ENCODE measurements at places on chromosomes 11 and 22. TPM values are rescaled to one million over a fixed set of nuclear protein-coding genes. Genes with fewer than 3 reads are reported as not detected.
A peak's percentile ranks its signal among the peaks of the same experiment; 100 is the strongest.

The KCNJ4 gene
- not detected for total RNA-seq

The FJX1 gene
- 26.9 TPM for total RNA-seq

The SYTL2 gene
- total RNA-seq = 0.53 TPM

The VSIG10L2 gene
- not detected for total RNA-seq

The PGR gene
- total RNA-seq = 0.07 TPM

The TRPM5 gene
- total RNA-seq = not detected

The NAALAD2 gene
- total RNA-seq = 0.21 TPM

The F2 gene
- 0.14 TPM for total RNA-seq

The APOL5 gene
- total RNA-seq = not detected

The IFITM2 gene
- total RNA-seq = 46.6 TPM

GRCh38 chr11:20110908-20111669, 49.2 kb downstream of the DBX1 start:
- DNase-seq = no peak

GRCh38 chr22:24593836-24594568, 1.1 kb upstream of the LRRC75B start:
- no peak for DNase-seq

GRCh38 chr11:22516111-22516510, 109.5 kb downstream of the FANCF start:
- no peak for DNase-seq

DNA sequence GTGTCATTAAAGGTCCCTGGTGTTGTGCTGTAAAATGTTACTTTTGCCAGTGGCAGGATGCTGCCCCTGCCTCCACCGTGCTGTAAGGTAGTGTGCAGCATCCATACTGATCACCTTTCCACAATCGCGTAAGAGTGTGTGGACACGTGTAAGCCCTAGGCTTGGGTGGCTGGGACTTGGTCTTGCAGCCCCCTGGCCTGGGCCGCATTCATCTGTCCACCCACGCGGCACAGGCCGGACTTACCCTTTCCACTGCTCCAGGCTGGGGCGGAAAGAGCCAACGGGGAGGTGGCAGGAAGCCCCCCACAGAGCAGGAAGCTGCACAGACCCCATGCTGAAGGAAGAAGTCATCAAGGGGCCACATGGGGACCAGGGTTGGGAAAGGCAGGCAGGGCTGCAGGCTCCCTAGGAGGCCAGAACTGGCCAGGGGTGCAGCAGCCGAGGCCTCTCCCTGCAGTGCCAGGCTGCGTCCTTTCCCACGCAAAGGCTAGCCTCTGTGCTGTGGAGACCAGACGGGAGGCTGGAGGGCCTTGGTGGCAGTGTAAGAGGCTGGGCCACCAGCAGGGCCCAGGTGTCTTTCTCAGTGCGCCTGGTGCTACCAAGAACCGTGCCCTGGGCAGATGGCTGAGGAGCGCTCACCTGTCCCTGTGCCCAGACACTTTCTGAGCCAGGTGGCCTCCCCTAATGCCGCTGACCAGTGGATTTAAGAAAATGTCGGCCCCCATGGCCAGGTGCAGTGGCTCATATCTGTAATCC, 11.7 kb upstream of the TMEM191C start:
- DNase-seq = no peak

- no peak for DNase-seq
Measured at GRCh38 chr11:10452211-10452767, 2.8 kb upstream of the AMPD3 start.

DNA sequence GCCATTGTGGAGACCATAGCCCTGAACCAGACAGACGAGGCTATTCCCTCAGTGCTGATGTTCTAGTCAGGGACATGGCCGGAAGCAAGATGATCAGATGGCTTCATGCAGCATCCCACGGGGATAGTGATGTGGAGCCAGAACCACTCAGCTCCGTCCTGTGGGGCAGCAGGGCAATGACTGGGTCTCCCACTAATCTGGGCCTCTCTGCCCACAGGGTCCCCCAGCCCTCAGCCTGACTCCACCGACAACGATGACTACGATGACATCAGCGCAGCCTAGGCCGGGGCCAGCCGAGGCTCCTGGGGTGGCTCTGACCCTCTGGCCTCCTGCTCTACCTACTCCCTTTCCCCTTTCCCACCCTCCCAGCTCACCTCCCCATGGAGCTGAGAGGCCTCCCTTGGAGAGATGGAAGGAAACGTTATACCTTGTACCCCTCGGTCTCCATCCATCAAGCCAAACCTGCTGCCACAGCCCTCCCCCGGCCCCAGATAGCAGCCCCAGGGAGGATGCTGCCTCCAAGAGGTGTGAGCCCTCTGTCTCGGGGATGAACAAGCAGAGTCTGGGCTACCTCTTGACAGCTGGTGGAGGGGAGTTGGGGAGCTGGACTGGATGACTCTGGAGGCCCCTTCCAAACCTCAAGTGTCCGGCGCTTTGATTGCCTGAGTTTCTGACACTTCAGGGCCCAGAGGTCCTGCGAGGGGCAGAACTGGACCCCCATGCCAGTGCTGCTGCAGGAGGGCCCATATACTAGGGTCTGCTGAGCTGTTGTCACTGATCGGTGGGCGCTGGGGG, 47.8 kb downstream of the CD6 start:
- no peak for DNase-seq

DNA sequence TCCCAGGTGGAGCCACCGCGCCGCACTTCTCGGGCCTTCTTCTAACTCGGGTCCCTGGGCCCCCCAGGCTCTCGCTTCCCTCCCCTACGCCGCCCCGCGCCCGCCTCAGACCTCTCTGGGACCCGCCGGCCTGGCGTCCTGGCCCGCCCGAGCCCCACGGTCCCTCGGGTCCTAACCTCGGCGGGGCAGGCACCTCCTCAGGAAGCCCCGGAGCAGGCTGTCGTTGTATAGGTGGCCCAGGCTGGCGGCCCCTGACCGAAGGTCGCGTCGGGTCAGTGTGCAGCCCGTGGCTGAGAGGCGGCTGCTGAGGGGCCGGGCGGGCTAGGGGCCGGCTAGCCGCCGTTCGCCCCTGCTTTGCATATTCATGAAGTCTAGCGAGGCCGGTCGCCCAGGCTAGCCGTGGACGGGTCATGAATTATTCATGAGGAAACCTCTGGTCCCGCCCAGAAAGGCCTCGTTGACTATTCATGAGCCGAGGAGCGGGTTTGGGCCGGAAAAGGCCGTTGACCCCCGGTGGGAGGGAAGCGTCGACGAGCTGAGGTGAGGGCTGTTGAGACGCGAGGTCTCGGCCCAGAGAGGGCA, at the start of gene HORMAD2:
Gene HORMAD2 (plus strand): TSS at position 513 of the 582 bp plus-strand sequence. CDS start 13,489 bp downstream, outside the sequence.
- DNase-seq = no peak

- no peak for DNase-seq
Measured at GRCh38 chr11:60767388-60767811, 10.7 kb downstream of the MS4A15 start.

- DNase-seq = no peak
Measured at GRCh38 chr22:43889860-43890253, 2.0 kb downstream of the PNPLA5 start.

- no peak for DNase-seq
Measured at GRCh38 chr11:22371160-22371559, 33.0 kb downstream of the SLC17A6 start.

DNA sequence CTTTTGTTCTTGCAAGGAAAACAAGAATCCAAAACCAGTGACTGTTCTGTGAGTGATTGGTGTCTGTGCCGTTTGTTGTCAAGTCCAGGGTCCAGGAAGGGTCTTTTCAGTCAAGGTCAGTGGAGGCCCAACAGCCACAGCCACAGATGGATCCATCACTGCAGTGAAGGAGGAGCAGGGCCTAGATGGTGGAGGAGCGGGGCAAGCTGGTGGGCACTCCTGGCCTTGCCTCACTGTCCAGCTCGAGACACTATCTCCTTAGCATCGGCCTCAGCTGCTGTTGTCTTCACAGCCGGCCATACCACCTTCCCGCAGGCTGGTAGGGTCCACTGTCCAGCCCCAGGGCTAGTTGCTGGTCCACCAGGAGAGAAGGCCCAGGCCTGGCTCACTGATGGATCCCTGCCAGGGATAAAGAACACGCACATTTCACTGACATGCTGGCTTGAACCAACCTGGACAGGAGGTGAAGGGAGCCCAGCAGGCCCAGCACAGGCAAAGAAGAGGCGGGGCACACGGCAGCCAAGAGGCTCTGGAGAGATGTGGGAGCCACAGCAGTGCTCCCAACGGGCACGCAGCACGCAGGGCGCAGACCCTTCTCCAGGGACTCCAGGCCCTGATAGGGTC, 15.2 kb downstream of the POLR3H start:
- DNase-seq = no peak

DNA sequence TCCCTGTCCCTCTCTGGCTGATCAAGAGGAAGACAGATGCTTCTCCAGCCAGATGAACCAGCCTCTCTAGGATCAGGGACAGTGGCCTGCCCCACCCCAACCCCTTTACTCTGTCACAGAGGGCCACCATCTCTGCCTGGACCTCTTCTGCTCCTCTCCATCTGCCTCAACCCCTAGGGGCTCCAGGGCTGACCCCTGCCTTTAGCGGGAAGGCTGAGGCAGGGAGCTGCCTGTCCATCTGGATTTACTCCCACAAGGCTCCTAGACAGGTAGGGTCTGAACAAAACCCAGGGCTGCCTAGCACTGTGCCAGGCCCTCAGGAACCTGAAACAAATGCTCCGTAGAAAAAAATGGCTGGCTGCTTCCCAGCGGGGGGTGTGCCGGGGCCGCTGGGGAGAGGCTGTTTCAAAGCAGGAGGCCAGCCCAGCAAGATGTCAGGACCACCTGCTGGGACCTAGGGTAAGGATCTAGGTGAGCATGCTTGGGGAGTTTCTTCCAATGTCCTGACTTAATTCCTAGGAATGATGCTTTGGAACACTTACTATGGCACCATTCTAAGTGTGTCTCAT, 3.2 kb downstream of the CHST1 start:
- DNase-seq = no peak

GRCh38 chr11:34280945-34281872, 76.6 kb downstream of the ABTB2 start:
- no peak for DNase-seq

GRCh38 chr11:46701078-46701654, 335 bp downstream of the ZNF408 start:
- no peak for DNase-seq

- no peak for DNase-seq
Measured at GRCh38 chr22:28933321-28933720, 49.9 kb downstream of the ZNRF3 start.

DNA sequence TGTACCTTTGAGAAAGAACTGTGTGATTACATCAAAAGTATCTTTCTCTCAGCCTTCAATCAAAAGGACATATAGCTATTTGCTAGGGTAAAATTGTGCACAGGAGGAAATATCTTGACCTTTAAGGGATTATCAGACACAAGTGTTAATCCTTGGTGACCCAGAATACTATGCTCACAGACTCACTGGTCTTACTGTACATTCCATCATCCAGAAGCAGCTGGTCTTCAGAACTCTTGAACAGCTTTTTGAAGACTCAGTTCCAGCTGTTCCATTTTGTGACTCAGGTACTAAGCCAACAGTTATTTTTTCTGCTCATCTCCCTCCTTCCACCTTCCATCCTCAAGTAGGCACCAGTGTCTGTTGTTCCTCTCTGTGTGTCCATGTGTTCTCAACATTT, 19.8 kb downstream of the ZBED5 start:
- no peak for DNase-seq

DNA sequence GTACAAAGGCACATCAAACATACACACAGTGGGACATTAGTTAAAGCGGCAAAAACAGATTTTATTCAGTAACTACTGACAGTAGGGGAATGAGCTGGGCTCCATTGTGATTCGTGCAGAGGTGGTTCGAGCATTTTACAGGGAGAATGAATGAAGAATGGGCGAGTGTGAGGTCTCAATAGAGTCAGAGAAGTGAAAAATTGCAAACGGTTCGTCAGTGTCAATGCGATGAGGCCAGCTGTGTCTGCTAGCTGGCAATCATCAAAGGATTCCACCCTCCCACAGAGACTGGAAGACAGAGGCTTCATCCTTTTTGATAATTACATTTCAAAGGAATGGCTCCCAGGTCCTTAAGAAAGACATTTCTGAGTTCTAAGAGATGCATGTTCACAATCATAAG, 17.4 kb downstream of the OR4D9 start:
- DNase-seq = no peak

GRCh38 chr11:118619444-118620197, 12.2 kb downstream of the PHLDB1 start:
- DNase-seq = peak; percentile 93

GRCh38 chr11:9141186-9141585, 49.8 kb upstream of the SCUBE2 start:
- DNase-seq = no peak

- no peak for DNase-seq
Measured at GRCh38 chr22:18119409-18120110, 9.0 kb downstream of the TUBA8 start.

GRCh38 chr11:377174-377865, 8.0 kb downstream of the B4GALNT4 start:
- DNase-seq = no peak

DNA sequence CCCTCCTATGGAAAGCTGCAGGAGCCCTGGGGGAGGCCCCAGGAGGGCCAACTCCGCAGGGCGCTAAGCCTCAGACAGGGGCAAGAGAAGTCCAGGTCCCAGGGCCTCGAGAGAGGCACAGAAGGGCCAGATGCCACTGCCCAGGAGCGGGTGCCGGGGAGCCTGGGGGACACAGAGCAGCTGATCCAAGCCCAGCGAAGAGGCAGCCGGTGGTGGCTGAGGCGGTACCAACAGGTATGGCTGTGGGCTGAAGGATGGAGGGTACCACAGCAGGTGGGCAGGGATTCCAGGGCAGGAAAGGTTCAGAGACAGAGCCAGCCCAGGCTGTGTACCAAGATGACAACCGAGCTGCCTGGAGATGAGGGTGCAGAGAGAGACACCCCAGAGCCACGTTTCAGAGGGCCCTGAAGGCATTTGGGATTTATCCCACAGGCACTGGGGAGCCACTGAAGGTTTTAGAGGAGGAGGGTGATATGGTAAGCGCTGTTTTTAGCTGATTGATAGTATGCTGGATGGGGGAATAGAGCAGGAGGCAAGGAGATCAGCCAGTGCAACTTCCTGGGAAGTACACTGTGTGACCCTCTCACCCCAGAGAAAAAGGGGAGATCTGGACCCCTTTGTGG, 412 bp downstream of the C11orf86 start:
- DNase-seq = no peak

GRCh38 chr11:13216019-13216710, 61.4 kb upstream of the BMAL1 start:
- DNase-seq = peak; percentile 55

- no peak for DNase-seq
Measured at GRCh38 chr11:32081129-32081641, 9.7 kb upstream of the RCN1 start.

DNA sequence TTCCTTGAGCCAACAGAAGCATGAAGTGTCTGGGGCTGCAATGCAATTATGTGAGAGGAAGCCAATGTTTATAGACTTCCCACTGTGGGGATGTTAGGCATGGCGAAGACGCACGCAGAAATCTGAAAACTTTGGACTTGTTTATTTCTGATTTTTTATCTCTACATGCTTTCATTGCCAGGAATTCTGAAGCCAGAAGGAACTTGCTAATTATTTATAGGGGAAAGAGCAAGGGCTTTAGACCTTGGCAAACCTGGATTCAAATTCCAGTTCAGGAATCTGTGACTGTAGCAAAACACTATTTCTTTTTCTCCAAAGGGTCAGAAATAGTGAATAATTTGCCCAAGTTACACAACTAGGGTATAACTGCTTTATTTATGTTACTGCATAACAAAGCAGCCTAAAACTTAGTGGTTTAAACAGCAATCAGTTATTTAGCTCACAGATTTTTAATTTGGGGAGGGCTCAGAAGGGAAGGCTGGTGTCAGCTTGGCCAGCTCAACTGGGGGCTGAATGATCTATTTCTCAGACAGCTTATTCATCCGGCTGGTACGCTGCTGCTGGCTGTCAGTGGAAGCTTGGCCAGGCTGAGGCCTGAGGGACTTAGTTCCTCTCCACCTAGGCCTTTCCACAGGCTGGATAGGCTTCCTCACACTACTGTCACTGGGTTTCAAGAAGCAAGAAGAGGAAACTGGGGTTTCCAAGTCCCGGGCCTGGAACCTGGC, 1.9 kb upstream of the OR6Q1 start:
- no peak for DNase-seq

All from pulmonary artery endothelial cell (primary cell).